ENCODE measurements at places on chromosomes 7 and 10. TPM values are rescaled to one million over a fixed set of nuclear protein-coding genes. Genes with fewer than 3 reads are reported as not detected.

DNA sequence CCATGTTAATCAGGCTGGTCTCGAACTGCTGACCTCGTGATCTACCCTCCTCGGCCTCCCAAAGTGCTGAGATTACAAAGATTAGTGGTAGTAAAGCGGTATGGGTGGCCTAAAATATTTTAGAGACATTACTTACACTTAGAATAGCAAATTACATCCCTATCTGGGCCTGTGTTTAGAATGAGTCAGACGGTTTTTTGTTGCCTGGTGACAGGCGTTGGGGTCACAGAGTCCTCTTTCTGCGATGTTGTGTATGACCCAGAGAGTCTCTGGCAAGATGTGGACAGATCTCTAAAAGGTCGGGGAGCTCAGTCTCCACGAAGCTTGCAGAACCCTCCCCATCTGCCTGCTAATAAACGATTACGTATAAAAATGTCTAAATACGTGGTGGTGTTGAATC is 39.6 kb upstream of the PRKCQ start:
- DNase-seq, result no peak

- no peak for DNase-seq
Observed at GRCh38 chr7:100003711-100004661, 11.4 kb upstream of the ZKSCAN1 start.

DNA sequence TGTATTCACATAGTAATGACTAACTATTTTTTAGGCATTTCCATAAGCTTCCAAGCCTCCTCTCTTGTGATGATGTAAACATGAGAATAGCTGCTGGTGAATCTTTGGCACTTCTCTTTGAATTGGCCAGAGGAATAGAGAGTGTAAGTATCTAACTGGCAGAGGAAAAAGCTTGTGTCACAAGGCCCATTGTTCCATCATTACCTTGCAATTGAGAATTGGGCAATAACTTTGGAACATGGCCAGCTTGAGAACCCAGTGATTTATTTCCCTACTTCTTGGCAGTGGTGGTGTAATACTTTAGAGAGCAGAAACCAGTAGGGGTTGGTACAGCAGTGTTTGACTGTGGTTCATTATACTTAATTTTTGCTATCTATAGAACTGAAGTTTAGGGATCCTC is 12.0 kb downstream of the IFRD1 start:
- no peak for DNase-seq

DNA sequence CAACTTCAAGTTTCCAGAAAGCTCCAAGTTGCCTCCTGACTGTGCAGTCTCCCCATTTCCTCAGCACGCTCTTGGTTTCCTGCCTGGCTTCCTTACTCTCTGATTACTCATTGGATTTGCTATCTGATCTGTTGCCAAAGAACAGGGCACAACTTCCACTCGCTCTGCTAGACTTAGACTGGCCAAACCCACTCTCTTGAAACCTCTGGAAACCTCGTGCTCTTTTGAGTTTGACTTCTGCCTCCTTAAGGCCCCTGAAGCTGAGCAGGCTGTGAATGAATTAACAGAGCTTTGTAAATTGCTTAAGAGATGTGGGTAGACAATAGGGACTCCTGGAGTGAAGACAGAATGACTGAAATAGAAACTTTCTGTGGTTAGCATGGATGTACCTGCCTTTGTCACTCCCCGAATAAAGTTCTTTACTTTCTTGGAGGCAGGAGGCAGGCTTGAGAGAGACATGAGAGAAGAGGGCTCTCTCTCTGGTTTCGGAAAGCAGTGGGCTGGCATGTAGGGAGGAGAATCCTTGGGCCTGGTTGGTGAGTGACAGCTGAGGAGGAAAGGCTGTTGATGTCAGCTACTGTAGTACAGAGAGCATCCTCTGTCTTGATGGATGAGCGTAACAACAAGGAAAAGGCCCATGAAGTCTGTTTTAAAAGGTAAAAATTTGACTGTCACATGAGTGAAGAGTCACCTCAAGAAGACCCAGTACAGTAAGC is 70.8 kb downstream of the CHN2 start:
- DNase-seq, result no peak

DNA sequence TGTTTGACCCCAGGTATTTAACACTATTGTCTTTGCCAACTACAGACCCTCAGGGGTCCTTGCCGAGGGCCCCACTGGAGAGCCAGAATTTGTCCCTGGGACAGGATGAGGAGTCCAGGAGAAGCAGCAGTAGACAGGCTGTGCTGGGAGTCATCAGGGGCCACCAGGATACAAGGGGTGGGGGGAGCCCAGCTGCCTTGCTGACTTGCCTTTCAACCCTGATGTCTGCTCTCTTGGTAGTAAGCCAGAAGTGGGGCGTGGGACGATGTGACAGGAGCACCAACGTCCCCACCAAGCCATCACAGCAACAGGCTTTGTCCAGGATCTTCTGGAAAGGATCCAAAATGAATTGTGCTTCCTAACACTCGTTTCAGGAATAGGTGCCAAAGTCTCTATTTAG is 62.4 kb upstream of the CDCA7L start:
- no peak for DNase-seq

- DNase-seq, result no peak
Observed at GRCh38 chr10:76686201-76686600, 951.4 kb downstream of the KCNMA1 start.

CPEB3 gene
- 7.4 TPM for total RNA-seq
